Dermis blood vessel endothelial cell (primary cell): ENCODE measurements at places on chromosomes 2 and 18. TPM values are rescaled to one million over a fixed set of nuclear protein-coding genes. Genes with fewer than 3 reads are reported as not detected.

DNA sequence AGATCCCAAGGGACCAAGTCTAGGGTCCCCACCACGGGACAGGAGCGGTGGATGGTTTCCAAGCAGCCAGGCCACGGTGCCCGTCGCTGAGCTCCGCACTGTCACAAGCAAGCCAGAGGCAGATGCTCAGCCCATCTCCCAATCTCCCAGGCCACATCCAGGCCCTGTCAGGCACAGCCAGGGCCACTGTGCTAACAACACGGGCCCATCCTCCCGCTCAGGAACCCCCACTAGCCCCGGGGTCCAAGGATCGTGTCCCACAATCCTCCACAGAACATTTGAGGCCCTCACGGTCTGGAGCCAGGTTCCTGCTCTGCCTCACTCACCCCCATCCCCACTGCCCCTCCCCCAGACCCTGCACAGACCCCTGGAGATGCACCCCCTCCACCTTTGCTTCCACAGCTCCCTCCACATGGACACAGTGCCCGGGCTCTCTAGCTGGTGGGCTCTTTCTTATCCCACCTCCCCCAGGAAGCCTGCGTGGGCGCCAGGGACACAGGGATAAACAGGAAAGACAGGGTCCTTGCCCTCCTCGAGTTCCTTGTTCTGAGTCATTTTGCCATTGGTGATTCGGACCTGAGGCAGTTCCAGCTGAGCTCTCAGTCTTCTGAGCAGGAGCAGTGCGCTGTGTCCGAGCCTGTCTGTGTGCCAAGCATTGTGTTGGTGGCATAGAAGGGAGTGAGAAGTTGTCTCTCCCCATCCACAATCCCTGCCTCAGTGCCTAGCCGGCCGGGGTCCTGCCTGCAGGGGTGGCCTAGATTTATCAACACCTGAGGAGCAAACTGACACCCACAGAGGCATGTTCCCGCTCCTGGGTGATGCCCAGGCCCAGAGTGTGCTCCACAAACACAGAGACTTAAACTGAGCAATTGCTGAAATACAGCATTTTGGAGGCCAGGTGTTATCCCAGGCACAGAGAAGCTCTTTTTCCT, 7.0 kb downstream of the CROCC2 start:
- DNase-seq = peak; percentile 45

- DNase-seq = no peak
Measured at GRCh38 chr18:31120594-31120993, 18.4 kb upstream of the DSC2 start.

DNA sequence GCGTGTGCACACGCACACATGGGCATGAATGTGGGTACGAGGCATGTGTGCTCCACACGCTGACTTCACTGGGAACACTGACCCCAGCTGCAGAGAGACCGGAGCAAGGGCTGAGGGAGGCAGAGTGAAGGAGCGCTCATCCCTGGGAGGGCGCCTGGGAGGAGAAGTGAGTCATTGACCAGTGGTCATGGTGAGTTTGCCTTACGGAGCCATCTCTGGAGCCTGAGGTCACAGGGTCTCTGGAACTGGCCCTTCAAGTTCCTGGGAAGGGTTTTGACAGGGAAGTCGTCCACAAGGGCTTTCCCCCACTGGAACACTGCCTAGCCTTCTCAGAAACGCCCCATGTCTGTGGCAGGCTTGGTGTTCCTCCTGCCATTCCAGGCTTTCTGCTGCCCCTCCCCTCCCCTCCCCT, 14.3 kb upstream of the TMEM185B start:
- peak; percentile 52 for DNase-seq

DNA sequence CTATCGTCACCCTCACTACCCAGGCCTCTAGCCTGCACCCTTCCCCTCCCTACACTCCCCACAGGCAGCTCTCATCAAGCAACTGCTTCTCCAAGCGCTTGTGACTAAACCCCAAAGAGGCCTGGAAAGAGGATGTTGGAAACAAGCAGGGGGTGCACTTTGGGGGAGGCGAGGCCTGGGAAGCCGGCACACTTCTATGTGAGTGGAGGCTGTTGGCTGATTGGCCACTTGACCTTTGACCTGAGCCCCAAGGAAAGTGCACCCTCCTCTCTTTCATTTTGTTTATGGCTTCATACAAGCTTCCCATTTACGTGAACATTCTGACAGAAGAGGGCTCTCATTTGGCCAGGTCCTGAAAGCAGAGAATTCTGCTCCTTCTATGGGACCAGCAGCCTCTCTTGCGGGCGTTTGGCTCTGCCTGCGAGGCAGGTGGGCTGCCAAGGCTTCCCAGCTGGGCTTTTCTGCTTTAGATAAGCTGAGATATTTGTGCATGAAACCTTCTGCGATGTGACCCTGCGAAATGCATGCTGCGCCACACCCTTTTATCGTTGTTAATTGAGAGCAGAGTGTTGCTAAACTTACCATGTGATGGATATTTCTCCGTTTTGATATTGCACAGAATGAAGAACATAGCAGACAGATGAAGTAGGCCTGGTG, 134.8 kb upstream of the NCK2 start:
- no peak for DNase-seq

- DNase-seq = no peak
Measured at GRCh38 chr2:233380132-233380895, 26.0 kb downstream of the DGKD start.

DNA sequence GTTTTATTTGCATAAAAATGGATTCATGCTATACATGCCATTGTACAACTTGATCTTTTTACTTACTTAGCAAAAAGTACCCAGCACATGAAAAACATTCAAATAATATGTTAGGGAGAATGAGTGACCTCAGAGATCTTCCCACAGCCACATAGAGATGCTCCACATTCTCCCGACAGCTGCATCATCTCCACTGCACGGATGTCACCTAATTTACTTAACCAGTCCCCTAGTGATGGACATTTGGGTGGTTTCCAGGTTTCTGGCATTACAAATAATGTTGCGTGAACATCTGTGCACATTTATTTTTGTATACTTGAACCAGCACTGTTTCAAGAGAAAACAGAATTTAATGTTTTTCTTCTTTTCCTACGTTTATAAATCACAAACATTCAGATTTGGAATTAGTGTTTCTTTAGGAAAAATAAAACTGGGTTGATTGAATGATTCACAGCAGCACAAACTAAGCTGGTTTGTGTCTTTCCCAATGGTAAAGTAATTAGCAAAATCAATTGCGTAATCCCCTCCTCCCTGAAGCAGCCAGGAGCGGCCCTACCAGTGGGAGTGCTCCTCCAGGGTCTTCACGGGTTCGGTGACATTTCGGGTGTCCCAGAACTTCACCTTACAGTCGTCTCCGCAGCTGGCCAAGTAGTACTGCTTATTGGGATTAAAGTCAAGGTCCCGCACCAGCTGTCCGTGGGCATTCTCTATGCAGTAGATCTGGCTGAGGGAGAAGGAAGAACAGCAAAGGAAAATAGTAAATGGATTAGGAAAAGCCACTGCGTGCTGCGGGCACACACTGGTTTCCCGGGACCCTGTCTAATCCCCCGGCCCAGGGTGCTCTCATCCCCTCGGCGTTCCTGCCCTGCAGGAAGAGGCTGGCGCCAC, 183.9 kb downstream of the EIPR1 start:
- no peak for DNase-seq

- DNase-seq = peak; percentile 28
Measured at GRCh38 chr2:113858764-113859163, 31.1 kb upstream of the ACTR3 start.

GRCh38 chr2:31654241-31654640, 73.5 kb upstream of the SRD5A2 start:
- DNase-seq = no peak

GRCh38 chr2:74653589-74653984, 460 bp upstream of the SEMA4F start:
- DNase-seq = no peak

- peak; percentile 61 for DNase-seq
Measured at GRCh38 chr2:205712508-205712907, 30.2 kb downstream of the NRP2 start.

DNA sequence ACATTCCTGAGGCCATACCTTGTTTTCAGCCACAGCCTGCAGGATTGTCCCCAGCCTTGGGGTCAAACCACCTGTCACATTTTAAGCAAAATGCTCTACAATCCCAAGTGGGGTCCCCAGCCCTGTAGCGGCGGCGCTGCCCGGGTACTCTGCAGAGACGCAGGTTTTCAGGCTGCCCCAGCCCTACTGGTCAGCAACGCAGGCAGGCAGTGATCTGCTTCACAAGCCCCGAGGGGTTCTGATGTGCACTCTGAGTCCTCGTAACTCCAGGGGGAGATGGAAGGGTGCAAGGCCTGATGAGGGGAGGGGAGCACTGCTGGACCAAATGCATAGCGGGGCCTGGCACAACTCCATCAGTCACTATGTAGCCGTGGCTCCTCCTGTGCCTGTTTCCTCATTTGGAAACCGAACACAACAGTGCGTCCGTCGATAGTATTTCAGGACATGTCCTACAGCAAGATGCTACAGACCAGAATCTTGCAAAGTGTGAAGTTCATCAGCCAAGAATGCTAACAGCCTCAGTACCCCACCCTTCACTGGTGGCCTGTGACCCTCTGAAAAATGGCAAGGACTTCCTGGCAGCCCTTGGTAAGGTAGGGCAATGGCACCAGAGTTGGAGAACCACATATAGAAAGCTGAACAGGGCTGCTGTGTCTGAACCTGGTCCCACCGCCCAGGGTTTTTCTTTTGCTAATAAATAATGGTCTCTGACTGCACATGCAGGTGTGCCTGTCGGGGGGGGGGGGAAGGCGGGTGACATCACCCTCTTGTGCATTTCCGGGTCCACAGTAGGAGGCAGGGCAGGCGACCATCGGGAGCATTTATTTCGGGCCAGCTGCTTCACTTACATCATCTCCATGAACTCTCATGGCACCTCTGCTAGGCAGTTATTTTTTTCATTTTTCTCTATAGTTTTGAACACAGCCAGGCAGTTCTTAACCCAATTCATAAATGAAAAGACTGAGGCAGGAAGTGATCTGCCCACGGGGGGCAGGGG, 50.6 kb upstream of the TFCP2L1 start:
- peak; percentile 32 for DNase-seq

- no peak for DNase-seq
Measured at GRCh38 chr18:12102136-12102842, 8.6 kb downstream of the ANKRD62 start.

DNA sequence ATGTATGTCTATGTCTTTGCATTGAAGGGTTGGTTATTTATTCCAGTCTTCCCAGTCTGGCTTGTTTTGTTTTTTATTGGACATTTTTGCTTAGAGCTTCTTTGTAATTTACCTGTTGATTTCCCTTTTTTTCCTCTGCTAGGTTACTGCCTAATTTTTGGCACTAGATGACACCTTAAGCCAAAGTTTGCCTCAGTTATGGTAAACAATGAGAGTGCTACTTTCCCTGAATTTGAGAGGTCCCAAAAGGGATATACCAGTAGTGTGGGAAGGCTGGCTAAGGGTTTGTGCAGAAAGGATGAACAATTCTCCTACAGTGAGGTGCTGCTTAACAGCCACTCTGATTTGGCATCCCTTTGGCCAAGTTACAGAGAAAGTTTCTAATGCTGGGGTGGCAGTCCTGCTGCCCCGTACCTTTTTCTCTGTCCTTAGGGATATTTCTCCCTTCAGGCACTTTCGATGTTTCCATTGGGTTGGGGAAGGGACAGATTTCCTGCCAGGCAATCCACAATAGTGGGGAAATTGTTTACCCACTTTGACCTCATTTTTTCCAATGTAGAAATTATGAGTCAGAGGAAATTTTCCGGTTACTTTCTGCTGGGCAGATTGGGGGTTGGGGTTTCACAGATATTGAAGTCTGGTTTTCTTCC, 354.9 kb downstream of the PTPRM start:
- peak; percentile 85 for DNase-seq

GRCh38 chr2:238024986-238025385, 35.8 kb upstream of the SCLY start:
- no peak for DNase-seq

Gene PER2
- total RNA-seq = 1.2 and 3.0 TPM in 2 replicates

Gene RBMS1
- 64.3 and 82.8 TPM in 2 replicates for total RNA-seq

Gene CPLX4
- total RNA-seq = not detected in 2 replicates

Gene EGR4
- not detected in 2 replicates for total RNA-seq

Gene IL1B
- total RNA-seq = 0.14 and 0.17 TPM in 2 replicates

Gene TMEM247
- total RNA-seq = not detected in 2 replicates
